ENCODE measurements at places on chromosomes 2 and 18.
A peak's percentile ranks its signal among the peaks of the same experiment; 100 is the strongest.

GRCh38 chr2:205463466-205464025 is 218.8 kb upstream of the NRP2 start:
- DNase-seq = no peak

GRCh38 chr2:186641807-186642321 is 52.0 kb upstream of the FAM171B start:
- peak; percentile 83 for DNase-seq

- no peak for DNase-seq
These were observed 88.1 kb downstream of the CMPK2 start for GRCh38 chr2:6777626-6778025.

GRCh38 chr2:118049816-118050140 is 35.9 kb upstream of the CCDC93 start:
- no peak for DNase-seq

DNA sequence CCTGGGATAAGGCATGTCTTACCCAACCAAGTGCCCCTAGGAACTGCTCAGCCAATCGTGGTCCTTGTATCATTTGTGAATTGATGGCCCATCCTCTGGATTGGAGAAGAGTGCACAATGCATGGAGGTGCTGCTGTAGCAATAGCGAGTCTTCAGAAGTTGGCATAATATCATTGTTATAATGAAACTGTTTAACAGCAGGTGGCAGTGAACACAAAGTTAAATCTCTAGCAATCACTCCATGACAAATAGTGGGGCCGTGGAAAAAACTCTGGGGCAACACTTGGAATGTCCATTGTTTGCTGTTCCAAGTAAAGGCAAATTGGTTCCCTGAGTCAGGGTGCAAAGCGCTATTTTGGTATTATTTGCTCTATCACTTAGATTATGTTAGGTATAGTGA is 11.4 kb downstream of the REG1A start:
- no peak for DNase-seq

GRCh38 chr2:130822766-130823165 is 13.9 kb upstream of the ARHGEF4 start:
- no peak for DNase-seq

DNA sequence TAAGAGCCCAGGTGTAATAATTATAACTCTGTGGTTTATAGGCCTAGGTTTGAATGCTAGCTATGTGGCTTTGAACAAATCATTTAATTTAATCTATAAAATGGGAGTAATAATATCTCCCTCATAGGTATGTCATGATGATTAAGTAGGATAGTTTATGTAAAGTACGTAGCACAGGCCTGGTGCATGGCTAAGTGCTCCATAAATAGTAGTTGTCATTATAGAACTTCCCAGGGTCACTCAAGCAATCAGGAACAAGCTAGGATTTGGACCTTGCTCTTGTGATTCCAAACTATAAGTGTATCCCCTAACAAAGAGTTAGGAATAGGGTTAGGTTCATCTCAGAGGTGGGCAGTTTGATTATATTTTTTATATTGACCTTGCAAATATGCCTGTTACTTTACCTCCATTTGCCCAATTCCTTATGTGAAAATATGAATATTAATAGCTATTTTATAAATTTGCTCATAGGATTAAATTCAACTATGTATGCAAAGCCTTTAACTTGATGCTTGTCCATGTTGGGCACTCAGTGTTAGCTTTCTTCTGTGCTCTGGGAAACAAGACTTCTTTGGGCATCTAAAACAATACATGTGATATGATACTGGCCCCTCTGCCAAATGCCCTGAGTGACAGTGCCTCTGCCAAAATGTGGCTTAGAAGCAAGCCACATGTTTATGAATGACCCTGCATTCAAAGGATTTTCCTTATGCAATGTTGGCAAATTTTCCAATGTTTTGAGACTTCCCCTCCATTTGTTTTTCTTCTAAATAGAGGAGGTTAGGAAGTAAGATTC is 353.6 kb downstream of the KIAA1328 start:
- no peak for DNase-seq

DNA sequence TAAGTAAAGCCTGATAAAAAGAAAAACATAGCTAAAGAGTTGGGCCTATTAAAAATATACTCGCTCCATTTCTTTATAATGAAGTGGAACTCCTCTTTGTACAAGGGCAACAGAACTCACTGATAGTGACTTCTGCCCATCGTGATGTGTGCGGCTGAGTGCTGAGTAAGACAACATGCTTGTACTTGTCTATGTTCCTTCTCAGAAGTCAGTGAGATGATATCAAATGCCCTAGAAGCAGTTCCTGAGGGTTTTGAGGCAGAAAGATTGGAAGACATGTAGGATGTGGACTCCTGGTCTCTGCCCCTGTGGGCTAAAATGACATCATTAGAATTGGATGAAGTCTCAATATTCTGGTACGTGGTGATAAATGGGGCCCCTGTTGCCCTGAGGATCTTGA is 73.8 kb downstream of the USP40 start:
- DNase-seq = no peak

DNA sequence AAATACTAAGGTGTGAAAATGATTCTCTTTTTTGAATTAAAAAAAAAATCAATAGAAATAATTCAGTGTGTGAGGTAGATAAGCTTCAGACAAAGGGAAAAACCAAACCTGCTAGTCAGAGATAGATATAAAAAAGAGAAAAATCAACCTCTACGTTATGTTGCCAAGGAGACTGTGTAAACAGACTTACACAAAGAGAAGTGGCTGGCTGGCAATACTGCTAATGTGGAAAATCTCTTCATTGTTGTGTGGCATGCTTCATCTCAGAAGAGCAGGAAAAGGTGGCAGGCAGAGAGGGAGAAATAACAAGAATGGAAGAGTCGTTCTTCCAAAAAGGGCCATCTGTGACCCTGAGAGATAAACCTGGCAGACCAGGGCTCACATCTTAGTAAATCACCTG is 200.8 kb downstream of the SLC8A1 start:
- no peak for DNase-seq

GRCh38 chr2:230423851-230424458 is 8.0 kb downstream of the SP100 start:
- DNase-seq = peak; percentile 84

DNA sequence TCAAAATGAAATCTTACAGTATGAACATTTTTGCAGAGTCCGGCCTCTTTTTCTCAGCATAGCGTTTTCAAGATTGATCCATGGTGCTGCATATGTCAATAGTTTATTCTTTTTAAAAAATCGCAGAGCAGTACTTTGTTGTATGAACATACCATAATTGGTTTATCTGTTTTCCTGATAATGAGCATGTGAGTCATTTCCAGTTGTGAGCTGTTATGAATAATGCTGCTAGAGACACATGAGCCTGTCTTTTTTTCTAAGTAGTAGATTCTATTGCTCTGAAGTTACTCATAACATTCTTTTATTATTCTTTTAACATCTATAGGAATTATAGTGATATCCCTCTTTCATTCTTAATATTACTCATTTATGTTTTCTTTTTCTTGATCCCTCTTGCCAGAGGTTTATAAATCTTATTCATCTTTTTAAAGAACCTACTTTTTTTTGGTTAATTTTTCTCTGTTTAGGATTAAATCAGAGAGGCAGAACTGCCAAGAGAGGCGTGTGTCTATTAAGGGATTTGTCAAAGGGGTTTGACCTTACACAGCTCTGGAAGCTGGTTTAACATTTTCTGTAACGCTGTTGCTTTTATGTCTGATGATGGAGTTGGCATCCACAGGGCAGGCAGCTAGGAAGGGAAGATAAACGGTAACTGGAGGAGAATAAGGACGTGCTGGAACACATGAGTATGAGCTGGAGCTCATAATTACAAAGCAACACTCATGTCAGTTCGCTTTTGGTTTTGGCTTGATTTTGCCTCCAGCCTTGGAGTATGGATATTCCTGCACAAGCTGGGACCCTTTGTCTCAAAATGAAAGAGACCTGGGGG is 47.4 kb downstream of the MGAT5 start:
- peak; percentile 68 for DNase-seq

DNA sequence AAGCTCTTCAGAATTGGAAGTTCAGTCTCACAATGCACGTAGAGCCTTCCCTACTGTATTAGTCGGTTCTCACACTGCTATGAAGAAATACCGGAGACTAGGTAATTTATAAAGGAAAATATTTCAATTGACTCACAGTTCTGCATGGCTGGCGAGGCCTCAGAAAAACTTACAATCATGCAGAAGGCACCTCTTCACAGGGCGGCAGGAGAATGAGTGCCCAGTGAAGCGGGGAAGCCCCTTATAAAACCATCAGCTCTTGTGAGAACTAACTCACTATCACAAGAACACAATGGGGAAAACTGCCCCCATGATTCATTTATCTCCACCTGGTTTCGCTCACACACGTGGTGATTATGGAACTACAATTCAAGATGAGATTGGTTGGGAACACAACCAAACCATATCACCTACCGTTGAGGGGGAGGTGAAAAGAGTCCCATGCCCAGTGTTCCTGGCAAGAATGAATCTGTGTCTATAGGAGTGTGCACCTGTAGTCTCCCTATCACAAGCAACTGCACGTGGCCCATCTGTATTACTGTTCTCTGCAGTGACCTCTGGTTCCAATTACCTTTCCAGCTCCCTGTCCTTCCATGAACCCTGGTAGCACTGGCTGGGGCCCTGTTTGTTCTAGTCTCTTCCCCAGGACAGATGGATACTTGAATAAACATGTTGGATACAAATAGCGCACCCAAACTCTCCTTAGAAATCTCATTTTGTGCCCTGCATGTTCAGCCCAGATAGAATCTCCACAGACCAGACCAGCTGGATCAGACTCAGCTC is 44.4 kb upstream of the ATL2 start:
- DNase-seq = no peak

DNA sequence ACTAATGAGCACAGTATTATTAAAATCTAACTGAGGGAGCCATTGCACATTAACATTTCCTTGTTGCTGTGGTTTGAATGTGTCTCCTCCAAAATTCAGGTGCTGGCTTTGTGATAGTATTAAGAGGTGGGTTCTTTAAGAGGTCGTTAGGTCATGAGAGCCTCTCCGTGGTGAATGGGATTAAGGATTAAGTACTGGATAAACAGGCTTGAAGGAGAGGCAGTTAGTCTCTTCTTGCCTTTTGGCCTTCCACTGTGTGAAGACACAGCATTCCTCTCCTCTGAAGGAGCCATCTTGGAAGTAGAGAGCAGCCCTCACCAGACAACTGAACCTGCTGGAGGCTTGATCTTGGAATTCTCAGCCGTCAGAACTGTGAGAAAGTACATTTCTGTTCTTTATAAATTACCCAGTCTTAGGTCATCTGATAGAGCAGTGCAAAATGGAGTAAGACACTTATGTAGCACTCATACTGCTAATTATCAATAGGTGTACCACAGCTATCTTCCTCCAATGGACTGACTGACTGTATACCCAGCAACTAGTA is 182.7 kb downstream of the MYO3B start:
- DNase-seq = no peak

GRCh38 chr18:34158881-34159690 is 65.6 kb downstream of the NOL4 start:
- peak; percentile 1 for DNase-seq

DNA sequence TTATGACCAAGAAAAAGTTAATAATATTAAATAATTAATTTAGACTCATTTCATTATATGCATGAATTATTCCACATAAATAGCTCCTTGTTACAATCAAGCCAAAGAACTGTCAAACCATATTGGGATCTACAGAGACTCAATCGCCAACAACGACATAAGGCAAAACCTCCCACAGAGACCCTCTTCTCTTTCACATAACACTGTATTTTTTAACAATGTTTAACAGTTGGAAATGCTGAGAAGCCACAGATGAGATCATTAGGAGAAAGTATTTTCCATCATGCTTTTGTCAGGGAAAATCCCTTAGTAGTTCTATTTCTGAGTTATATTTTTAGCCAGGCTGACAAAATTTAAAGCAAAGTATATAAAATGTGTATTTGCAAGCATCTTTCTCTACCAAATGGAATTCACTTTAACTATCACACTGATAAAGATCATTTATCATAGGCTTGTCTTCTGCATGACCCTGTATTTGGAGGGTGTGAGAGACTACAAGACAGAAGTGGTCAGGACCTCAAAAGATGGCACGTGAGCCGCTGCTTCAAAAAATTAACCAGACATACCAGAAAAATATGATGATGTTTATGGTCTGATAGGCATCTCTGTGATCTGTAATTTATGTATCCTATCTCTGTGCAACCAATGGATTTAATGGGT is 383.8 kb downstream of the NRXN1 start:
- DNase-seq = no peak

DNA sequence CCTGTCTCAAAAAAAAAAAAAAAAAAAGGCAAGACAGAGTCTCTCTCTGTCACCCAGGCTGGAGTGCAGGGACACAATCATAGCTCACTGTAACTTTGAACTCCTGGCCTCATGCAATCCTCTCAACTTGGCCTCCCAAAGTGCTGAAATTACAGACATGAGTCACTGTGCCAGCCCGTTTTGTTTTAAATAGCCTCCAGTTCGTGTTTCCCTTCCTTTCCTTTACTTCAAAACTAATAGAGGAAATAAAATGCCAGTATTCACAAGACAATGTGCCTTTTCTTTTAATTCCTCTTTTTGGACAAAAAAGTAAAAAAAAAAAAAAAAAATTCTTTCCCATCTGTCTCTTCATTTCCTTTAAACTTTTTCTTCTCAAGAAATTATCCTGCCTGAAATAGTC is 54.5 kb upstream of the ACMSD start:
- DNase-seq = no peak

GRCh38 chr2:227368574-227368973 is 10.5 kb downstream of the TM4SF20 start:
- DNase-seq = no peak

- DNase-seq = no peak
These were observed 38.5 kb downstream of the REV1 start for GRCh38 chr2:99451280-99451679.

DNA sequence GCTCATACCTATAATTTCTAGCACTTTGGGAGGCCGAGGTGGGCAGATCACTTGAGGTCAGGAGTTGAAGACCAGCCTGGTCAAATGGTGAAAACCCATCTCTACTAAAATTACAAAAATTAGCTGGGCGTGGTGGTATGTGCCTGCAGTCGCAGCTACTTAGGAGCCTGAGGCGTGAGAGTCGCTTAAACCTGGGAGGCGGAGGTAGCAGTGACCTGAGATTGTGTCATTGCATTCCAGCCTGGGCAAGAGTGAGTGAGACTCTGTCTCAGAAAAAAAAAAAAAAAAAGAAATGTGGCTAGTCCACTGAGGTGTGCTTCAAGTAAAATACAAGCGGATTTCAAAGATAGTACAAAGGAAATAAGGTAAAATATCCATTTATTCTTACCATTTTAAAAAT is 46.2 kb downstream of the RBKS start:
- DNase-seq = no peak

DNA sequence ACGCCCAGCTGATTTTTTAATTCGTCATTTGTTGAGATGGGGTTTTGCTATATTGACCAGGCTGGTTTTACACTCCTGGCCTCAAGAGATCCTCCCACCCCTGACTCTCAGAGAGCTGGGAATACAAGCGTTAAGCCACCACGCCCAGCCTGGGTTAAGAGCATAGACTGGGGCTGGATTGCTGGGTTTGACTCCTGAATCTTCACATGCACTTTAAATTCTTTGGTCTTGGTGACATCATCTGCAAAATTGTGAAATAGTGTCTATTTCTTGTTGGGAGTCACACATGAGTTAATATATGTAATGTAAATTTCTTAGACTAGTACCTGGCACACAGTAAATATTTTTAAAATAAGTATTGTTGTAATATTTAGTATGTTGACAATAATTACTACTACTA is 257.4 kb downstream of the DOK6 start:
- peak; percentile 15 for DNase-seq

GRCh38 chr2:30408961-30409387 is 38.1 kb upstream of the LCLAT1 start:
- DNase-seq = peak; percentile 29

All from iris pigment epithelial cell (primary cell).